Hematopoietic multipotent progenitor cell treated with erythropoietin and hydrocortisone succinate and interleukin-3 and kit ligand, for 15 days (in vitro differentiated cells): ENCODE measurements at places on chromosomes 5 and 9.

- no peak for DNase-seq
These were observed 64.7 kb downstream of the CDC14B start for GRCh38 chr9:96554801-96555566.

DNA sequence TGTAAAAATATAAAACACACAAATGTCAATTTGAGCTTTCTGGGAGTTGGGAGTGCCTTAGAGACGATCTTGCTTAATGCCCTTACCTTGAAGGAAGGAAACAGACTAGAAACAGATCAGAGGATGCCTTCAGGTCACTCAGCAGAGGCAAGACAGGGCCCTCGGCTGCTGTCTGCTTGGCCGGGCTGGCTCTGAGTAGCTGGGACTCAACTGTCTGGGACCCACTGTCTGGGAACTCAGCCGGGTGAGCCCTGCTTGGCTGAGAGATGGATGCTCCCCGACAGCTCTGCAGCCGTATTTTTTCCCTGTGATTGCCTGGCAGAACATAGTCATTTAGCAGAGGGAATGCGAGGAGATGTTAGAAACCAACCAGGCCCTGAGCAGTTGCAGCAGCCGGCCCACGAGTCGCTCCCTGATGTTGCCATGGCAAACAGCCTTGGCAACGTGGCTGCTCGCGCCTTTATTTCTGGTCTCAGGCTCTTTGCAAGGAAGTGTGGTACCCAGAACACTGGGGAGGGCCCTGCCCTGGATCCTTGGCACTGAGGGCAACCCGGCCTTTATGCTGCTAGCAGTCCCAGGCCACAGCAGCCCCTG lies 10.9 kb downstream of the PPARGC1B start:
- DNase-seq, result no peak

DNA sequence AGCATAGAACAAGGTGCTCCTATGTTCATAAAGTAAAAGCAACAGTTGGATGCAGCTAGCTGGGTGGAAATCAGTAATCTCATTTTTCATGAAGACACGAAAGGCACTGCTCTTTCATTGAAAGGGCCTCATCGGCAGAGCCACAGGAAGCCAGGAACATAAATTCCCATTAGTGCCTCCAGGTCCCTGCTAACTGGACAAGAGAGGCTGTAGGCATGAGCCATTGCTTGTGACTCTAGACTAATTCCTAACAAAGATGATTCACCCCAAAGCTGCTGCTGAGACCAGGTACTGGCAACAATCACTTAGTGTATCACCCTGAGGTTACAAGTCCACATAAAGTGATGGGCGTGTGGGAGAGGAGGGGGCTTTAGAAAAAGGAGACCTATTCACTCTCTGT lies 141.8 kb downstream of the BRINP1 start:
- no peak for DNase-seq

DNA sequence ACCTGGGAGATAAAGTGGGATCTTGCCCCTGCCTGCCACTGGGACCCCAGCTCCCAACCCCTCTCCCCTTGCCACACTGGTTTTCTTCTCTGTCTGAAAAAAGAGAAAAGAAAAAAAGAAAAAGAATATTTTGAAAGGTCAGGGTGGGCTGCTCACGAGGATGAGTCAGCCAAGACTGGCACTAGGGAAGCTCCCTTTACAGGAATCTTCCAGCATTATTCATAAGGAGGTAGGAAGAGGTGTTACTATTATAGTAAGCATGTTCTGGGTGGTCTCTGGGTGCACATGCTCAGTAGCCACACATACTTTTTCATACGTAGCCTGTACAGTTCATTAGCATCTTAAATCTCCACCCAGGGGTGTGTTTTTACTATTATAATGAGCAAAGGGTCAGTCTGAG lies 46.8 kb upstream of the HAND1 start:
- no peak for DNase-seq

- no peak for DNase-seq
These were observed 20.5 kb downstream of the KIAA1958 start for GRCh38 chr9:112507001-112507680.

- DNase-seq, result no peak
These were observed 52.9 kb upstream of the ZNF366 start for GRCh38 chr5:72559866-72560766.

DNA sequence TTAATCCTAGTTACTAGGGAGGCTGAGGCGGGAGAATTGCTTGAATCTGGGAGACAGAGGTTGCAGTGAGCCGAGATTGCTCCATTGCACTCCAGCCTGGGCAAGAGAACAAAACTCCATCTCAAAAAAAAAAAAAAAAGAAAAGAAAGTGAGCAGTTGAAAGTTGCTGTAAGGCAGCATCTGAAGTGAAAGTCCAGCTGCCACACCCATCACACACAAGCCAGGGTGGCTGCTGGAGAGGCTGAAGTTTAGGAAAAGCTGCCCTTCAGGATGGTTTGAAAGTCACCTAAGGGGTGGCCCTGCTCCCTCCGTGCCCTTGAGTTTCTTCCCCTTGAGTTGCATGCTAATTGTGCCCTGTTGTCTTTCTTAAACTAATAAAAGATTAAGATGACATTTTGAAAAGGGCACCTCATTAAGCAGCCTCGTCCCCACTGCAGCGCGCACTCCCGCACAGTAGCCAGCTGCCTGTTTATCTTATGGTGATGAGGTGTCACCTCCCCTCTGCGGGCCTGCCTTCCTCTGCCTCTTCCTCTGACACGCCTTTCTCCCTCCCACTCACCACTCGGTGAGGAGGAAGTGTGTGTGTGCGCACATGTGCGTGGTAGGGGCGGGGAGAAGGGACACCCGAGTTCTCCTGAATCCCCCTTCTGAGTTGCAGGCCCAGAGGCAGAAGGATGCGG lies 104.2 kb upstream of the PANK3 start:
- DNase-seq, result peak; percentile 44

- DNase-seq, result no peak
These were observed 3.3 kb upstream of the NEURL1B start for GRCh38 chr5:172637740-172638139.

GRCh38 chr9:128909859-128910258 lies 10.9 kb upstream of the PHYHD1 start:
- DNase-seq, result no peak

- no peak for DNase-seq
These were observed 117.3 kb upstream of the PTCH1 start for GRCh38 chr9:95634114-95634513.

DNA sequence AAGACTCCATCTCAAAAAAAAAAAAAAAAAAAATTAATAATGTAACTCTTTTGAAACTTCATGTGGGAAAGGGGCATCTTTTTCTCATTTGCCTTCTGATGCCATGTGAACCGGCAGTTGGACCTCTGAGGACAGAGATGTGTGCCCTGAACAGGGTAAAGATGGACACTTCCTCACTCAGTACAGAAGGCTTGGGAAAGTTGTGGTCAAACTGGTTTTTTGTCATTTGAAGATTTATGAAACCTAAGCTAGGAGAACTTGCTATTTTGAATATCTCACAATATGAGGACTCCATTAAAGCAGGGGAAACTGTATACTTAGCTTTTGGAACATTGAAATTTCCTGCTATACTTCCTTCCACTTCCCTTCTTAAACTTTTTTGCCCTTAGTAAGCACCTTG lies 147.5 kb upstream of the ALDH1B1 start:
- no peak for DNase-seq

DNA sequence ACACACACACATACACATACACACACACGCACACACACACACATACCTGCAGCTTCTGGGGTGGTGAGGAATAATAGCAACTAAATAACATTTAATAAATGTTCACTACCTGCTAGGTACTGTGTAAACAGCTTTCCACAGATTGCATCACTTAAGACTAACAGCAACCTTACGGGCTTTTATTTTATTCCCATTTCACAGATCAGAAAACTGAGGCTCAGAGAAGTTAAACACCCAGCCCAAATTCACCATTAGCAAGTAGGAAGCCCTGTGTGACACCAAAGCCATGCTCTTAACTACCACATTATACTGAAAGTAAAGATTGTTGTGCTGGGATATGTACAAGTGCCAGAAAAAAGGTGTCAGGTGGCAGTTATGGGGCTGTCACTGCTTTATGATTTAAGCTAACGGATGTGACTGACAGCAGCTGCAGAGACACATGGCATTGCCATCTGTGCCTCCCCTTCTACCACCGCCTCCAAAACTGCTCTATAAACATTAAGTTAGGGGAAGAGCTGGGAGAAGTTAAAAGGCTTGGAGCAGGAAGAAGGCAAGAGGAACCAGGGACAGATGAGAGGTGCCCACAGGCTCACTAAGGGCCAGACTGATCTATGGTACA lies 13.6 kb downstream of the MTMR12 start:
- DNase-seq, result no peak

DNA sequence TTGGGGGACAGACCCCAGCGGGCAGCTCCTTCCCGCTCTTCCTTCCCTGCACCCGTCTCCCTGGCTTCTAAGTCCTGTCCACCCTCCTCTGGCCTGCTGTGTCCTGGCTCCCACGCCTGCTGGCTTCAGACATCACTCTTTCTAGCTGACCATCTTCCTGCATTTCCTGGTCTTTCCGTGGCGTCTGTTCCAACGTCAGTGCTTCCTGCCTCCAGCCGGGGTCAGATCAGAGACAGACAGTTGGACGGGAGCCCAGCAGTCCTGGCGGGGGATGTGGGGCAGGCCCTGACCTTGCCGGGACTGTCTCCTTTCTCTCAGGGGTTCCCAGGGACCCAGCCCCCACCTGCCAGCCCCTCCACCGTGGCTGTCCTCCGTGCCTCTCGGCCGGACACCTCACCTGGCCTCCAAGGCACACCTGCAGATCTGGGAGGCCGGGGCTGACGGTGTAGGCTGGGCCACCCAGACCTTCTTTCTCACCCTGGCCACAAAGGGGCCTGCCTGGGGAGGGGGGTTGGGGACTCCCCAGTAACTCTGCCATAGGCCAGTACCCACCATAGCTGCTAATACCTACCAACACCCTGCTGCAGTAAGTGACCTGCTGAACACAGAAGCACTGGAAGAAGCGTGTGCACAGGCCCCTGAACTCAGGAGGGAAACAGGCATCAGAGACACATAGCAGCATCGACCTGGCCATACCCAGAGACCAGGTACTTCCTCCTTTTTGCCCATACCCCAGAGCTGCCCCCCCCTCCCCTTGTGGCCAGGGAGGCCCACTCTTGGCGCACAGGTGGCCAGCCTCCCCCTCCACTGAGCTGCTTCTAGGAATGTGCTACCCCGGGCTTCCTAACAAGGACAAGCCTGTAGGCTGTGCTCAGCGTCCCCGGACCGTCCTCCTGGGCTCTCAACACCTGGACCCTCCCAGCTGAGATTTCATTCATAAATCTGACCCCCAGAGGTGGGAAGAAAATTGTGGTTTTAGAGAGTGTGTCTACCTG lies 5.1 kb downstream of the NRARP start:
- DNase-seq, result no peak

- DNase-seq, result no peak
These were observed 81.1 kb downstream of the PJA2 start for GRCh38 chr5:109328626-109329025.

DNA sequence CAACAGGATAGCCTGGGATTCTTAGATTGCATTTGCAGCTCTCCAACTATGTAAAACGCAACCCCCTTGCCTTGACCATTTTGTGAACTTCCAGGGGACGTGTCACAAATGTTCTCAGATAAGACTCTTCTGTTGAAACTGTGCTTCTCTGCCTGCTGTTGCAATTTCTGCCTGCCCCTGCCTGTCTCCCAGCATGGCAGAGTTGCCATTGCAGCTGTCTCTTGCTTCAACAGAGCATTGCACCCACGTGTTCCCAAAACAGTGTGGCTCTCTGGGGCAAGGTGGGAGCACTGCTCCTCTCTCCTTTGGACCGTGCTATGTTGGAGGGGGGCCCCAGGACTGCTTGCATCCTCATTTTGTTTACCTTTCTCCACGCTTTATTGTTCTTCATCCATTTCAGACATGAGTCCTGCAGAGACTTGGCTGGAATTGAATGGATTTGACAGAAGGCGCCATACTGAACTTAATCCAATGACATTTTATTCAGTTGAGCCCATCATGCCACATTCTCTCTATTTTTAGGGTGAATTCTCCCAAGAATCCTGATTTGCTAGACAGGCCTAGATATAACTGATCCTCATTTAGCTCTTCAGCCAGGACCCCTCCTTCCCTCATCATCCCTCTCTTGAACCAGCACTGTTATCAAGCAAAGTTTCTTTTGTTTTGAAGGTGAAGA lies 90.7 kb downstream of the MAT2B start:
- DNase-seq, result no peak

DNA sequence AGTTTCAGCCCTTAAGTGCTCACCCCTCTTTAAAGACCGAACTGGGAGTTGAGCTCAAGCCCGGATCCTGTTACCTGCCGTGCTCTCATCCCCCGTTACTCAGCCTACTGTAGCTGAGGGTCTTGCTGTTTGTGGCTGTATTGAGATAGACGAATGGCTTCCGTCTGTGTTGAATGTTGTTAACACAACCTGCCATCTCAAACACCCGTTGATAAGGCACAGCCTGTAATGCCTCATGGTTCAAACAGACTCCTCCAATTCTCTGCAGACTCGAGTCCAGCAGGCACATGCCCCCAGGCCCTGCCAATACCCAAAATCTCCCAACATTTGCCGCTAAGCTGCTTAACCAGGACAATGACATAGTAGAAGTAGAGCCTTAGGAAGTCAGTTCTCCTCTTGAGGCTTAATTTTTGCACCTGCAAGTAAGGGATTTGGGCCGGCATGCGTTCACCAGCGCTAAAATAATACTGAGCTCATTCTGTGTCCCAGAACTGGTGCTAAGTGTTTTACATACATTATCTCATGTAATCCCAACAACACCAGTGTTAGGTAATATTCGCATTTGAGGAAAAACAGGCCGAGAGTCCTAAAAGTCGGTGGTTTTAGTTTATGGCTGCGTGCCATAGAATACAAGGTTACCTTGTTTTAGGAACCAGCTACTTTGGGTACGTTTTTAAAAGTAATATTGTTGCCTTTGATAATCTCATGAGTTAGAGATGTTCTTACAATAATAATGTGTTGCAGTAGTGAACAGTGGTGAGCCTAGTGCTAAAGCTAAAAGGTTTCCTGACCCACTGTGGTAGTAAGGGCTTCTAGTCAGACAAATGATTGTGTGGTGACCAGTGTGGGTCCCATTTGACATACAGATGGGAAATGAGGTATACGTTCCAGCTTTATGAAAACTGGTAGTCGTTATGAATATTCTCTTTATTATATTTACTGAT lies 1.5 kb upstream of the RFX3 start:
- peak; percentile 55 for DNase-seq

DNA sequence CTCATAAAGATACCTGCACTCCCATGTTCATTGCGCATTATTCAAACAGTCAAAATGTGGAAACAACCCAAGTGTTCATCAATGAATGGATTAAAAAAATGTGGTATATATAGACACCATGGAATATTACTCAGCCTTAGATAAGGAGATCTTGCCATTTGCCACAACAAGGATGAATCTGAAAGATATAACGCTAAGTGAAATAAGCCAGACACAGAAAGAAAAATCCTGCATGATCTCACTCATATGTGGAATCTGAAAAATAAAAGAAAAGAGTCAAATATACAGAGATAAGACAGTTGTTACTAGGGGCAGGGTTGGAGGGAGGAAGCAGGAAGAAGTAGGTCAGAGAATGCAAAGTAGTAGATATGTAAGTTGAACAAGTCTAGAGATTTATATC lies 17.6 kb upstream of the SLIT3 start:
- DNase-seq, result no peak

- peak; percentile 29 for DNase-seq
These were observed 77.4 kb upstream of the DMRT1 start for GRCh38 chr9:764105-764524.
